AG04449 (cell line): ENCODE measurements at places on chromosomes 2 and 18.
A peak's percentile ranks its signal among the peaks of the same experiment; 100 is the strongest.

GRCh38 chr2:210655229-210655975, 99.0 kb downstream of the CPS1 start:
- no peak for DNase-seq

DNA sequence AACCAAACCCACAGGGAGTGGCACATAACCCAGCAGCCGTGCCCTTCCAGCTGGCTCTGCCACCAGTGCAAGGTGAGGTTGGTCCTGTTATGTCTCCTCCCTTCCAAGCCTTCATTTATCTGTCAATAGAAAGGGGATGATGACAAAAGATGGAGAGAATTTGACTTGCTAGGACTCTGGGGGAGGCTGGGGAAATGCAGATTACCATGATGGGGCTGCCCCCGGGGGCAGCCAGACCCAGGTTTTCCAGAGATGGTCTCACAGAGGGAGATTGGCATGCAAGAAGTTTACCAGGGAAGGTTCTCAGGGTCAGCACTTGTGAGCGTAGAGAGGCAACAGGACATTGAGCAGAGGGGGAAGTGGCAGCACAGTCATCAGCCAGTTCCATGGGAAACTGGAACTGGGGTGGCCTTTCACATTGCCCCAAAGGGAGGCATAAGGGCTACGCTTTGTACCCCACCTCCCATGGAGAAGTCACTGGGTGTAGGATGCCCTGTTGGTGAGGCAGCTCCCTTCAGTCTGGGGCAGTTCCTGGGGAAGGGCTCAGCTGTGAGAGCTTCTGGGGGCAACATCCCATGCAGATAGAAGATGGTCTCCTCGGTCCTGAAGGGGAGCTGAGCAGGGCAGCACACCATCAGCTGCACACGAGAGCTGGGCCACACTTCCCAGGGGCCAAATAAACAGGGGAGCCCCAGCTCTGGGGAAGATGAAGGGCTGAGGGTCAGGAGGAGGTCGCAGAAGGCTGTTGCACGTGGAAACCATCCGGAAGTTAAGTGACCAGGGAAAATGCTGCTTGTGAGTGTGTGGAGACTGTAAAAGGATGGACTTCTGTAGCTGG, 117.8 kb upstream of the EPC2 start:
- DNase-seq = no peak

DNA sequence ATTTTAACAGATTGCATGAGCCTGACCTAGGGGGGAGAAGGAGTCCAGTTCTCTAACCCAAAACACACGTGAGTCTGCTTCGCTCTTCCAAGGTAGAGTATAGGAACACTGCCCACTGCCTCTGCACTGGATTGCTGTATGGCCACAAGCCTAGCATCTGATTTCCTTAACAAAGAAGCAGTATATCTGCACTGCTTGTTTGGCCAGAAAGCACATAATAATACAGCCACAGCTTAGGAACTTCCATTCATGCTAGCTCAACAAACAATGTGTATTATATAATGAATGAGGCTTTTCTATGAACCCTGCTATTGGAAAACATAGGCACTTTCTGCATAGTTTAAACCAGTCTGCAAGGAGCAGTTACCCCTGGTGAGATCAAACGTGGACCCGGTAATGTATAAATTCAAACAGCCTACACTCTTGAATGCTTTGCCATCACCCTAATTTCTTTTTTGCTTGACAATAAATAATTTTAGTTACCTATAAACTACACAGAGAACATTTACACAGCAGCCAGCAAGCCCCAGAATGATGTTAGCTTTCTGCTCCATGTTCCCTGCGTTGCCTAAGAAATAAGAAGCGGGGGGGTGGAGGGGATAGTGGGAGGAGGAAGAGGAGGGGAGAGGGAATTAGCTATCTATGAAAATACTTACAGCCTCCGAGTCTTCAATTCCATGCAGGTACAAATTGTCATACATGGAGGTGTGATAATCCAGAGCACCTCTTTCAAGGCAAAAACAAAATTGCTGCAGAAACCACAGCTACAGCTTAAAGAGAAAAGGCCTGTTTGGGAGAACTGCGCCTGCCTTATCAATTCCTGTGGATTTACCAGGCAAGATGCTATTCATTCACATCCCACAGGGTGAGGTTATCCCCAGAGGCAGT, 125.6 kb downstream of the CACNB4 start:
- DNase-seq = no peak

- no peak for DNase-seq
Observed at GRCh38 chr2:127093648-127094210, 13.2 kb downstream of the BIN1 start.

GRCh38 chr2:148238561-148238960, 217.7 kb downstream of the MBD5 start:
- DNase-seq = peak; percentile 14

DNA sequence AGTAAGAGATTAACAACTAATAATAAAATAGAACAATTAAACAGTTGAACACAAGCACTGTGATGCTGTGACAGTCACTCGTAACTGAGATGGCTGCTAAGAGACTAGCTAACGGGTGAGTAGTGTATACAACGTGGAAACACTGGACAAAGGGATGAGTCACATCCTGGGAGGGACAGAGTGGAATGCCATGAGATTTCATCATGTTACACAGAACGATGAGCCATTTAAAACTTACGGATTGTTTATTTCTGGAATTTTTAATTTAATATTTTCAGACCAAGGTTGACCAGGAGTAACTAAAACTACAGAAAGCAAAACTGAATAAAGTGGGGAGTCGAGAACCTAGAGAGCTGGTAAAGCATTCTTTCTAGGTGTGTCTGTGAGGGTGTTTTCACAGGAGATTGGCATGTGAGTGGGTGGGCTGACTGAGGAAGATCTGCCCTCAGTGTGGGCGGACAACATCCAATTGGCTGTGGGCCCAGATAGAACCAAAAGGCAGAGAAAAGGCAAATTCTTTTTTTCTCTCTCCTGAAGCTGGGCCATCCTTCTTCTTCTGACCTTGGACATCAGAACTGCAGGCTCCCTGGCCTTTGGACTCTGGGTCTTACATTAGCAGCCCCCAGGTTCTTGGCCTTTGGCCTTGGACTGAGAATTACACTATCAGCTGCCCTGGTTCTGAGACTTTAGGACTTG, 14.6 kb downstream of the TMSB10 start:
- peak; percentile 86 for DNase-seq

DNA sequence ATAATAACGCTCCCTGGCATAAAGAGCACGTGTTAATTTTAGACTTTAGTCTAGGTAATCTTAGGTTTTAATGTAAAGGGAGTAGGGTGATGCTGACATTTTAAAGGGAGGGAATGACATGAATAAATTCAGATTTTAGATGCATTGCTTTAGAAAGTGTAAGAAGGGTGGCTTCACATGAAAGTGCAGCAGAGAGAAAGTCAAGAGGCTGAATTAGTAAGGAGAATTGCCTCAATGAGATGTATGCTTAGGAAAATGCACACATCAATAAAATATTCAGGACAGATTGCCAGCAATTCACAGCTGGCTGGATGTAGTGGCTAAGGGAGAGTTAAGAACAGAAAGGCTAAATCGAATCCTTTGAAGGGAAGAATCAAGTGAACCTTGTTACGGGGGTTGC, 165.5 kb upstream of the CDH19 start:
- DNase-seq = no peak

- no peak for DNase-seq
Observed at GRCh38 chr18:11728249-11728648, 39.2 kb downstream of the GNAL start.

DNA sequence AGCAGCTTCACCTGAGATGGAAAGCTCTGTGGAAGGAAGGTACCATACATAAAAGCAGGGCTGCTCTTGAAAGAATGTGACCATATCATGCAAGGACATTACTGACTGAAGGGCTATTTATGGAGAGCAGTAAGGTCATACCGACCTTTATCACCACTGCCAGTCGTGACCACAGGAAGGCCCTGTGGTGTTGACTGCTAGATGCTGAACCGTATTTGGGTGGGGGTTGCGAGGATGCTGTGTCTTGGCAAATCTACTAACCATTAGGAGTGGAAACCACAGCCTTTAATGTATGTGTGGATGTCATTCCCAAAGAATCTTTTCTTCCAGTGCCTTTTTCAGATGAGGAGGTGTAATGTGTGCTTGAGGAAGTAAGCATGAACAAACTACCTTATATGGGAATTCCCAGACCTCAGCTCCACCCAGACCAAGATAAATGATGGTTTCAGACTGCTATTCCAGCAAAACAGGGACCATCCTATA, 60.8 kb downstream of the LIMS1 start:
- DNase-seq = peak; percentile 99
